ENCODE measurements at places on chromosomes 2 and 18.

DNA sequence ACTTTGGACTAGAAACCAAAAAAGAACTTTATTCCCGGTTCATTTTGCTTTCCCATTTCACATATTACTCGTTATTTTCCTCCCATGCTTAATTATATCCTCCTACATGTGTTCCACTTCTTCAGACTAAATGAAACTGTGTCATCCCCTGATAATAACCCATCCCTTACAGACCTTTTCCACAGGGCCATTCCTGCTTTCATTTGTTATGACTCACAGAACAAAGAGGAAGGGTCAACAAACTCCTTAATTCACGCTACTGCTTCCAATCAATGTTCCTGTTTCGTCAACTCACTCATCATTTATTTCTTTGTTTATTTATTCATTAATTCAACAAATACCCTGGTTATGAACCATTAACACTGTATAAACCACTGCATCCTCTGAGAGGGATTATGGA lies 104.5 kb downstream of the ZEB2 start:
- H3K36me3 ChIP-seq, result peaks cover 8% of the 10 kb centered on the region
- H3K4me3 ChIP-seq, result no peak overlapping the region
- peaks cover 20% of the 10 kb centered on the region for H3K4me1 ChIP-seq
- DNase-seq, result no peak
- no peaks in the 10 kb centered on the region for H3K27me3 ChIP-seq

DNA sequence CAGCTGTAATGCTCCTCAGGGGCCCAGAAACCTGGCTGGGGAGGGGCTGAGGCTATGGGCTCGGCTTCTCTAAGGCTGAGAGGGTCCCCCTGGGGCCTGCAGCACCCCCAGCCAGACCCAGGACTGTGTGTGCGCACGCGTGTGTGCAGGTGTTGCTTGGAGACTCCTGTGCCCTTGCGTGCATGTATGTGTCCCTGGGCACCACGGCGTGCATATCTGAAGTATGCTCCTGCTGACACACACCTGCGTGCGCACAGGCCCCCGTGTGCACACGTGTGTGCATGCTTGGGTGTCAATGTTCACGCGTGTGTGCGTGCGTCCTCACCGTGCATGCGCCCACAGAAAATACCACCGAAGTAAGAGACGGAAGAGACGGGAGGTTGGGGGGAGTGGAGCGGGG lies 14.9 kb upstream of the ECEL1 start:
- peaks cover 32% of the 10 kb centered on the region for H3K27me3 ChIP-seq
- no peak overlapping the region for H3K4me3 ChIP-seq
- DNase-seq, result no peak
- no peaks in the 10 kb centered on the region for H3K36me3 ChIP-seq
- H3K27ac ChIP-seq, result no peak overlapping the region
- no peaks in the 10 kb centered on the region for H3K4me1 ChIP-seq

GRCh38 chr2:31877008-31877407 lies 133.8 kb downstream of the MEMO1 start:
- no peak overlapping the region for H3K4me3 ChIP-seq
- no peaks in the 10 kb centered on the region for H3K4me1 ChIP-seq
- no peak overlapping the region for H3K27ac ChIP-seq
- H3K27me3 ChIP-seq, result no peaks in the 10 kb centered on the region
- no peaks in the 10 kb centered on the region for H3K36me3 ChIP-seq

DNA sequence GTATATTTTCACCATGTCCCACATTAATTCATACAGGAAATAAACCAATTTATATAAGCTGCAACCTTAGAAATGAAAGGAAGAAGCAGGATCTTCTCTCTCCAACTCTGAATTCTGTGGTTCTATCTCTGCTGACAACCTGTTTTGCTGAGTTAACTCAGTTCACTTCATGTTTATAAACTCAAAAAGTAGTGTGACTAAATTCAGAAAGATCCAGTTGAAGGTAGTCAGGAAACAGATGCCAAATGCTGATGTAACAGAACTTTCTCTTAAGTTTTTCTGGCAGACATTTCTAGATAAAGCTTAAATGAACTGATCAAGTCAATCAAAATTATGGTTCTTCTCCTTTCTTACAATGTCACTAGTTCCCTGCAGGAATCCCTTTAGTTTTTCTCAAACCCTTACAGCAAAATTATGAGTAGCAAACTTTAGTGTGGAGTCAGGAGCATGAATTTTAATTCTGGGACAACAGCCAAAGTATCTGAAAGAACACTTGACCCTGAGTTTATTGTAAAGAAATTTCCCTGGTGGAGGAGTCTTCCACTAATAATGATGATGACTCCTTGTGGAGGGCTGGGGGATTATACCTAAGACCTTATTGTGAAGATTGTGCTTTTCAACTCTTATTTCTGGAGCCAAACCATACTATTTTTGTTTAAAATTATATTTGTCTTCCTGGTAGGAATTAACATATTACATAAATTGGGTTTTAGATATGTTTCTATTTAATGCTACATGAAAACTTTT lies 216.9 kb downstream of the MYO3B start:
- no peak for DNase-seq
- H3K4me1 ChIP-seq, result no peaks in the 10 kb centered on the region
- H3K27ac ChIP-seq, result no peak overlapping the region
- H3K27me3 ChIP-seq, result no peaks in the 10 kb centered on the region
- H3K36me3 ChIP-seq, result no peaks in the 10 kb centered on the region

DNA sequence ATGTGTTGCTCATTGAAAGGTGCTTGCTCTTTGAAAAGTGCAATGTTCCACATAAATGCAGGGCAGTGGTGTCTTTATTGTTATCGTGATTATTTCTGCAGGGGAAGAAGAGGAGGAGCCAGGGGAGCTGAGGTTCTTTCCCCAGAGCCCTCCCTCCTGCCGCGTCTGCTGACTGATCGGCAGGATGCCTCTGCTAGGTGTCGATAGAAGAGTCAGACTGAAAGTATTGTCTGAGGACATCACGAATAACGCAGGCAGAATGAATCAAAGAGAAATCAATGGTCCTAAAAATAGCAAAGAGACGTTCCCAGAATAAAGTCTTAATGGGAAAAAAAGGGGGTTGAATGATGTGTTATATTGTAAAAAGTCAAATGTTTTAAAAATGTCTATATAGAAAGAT lies 47.4 kb upstream of the SIX3 start:
- peaks cover 3% of the 10 kb centered on the region for H3K4me1 ChIP-seq
- no peak overlapping the region for H3K27ac ChIP-seq
- peaks cover 24% of the 10 kb centered on the region for H3K27me3 ChIP-seq
- DNase-seq, result no peak

DNA sequence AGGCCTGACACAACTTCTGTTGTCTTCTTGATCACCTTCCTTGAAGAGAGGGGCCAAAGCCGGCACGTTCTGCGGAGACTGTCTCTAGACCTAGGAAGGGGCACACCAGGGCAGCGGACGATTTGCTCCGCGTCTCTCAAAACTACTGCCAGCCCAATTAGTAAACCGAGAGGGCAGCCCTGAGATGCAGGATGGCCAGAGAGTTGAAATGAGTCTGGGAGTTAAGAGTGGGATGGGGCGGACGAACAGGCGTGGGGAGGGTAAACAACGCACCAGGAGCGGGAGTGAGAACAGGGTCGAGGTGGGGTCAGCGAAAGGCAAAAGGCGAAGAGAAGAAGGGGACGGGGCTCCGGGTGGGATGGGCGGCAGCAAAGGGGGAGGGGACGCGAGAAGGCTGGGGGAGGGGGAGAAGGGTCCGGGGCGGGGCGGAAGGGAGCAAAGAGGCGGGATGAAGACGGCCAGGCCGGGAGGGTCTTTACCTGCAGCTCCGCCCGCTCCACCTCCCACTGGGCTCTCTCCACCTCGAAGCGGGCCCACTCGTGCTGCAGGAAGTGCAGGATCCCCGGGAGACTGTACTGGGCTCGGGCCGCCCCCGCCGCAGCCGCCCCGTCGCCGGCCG lies 476 bp downstream of the STRN start:
- peak; percentile 19 for DNase-seq
- peaks cover 7% of the 10 kb centered on the region for H3K4me1 ChIP-seq
- peak overlapping the region; percentile 85 for H3K4me3 ChIP-seq
- peak overlapping the region; percentile 55 for H3K27ac ChIP-seq
- H3K36me3 ChIP-seq, result no peaks in the 10 kb centered on the region
- no peaks in the 10 kb centered on the region for H3K27me3 ChIP-seq

GRCh38 chr18:68427951-68428401 lies 286.9 kb downstream of the TMX3 start:
- no peak overlapping the region for H3K4me3 ChIP-seq
- peak overlapping the region; percentile 31 for H3K27ac ChIP-seq
- peaks cover 37% of the 10 kb centered on the region for H3K4me1 ChIP-seq
- H3K27me3 ChIP-seq, result no peaks in the 10 kb centered on the region

- H3K27ac ChIP-seq, result no peak overlapping the region
- H3K27me3 ChIP-seq, result no peaks in the 10 kb centered on the region
- H3K4me3 ChIP-seq, result no peak overlapping the region
- H3K36me3 ChIP-seq, result no peaks in the 10 kb centered on the region
Observed at GRCh38 chr2:25207078-25207545, 38.7 kb upstream of the POMC start.

GRCh38 chr2:200483729-200484198 lies 26.1 kb downstream of the KCTD18 start:
- no peak overlapping the region for H3K27ac ChIP-seq
- no peaks in the 10 kb centered on the region for H3K27me3 ChIP-seq
- no peaks in the 10 kb centered on the region for H3K36me3 ChIP-seq

DNA sequence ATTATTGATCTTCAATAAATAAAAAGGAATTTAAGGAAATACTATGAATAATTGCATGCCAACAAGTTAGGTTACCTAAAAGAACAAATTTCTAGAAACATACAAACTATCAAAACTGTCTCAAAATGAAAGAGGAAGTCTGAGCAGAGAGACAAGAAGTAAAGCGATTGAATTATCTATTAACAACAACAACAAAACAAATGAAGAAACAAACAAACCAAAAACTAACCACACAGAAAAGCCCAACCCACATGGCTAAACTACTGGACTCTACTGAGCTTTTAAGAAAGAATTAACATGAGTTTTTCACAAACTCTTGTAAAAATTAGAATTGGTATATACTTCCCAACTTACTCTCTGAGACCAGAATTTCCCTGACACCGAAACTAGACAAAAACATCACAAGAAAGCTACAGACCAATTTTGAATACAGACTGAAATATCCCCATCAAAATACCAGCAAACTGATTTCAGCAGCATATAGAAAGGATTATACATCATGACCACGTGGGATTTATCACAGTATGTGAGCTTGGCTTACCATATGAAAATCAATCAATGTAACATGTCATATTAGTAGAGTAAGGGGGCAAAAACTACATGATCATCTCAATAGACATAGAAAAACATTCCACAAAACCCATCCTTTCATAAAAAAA lies 16.6 kb upstream of the GALNT1 start:
- DNase-seq, result no peak
- H3K4me3 ChIP-seq, result no peak overlapping the region
- no peak overlapping the region for H3K27ac ChIP-seq
- H3K36me3 ChIP-seq, result no peaks in the 10 kb centered on the region

- H3K36me3 ChIP-seq, result no peaks in the 10 kb centered on the region
- no peak overlapping the region for H3K27ac ChIP-seq
- peaks cover 6% of the 10 kb centered on the region for H3K4me1 ChIP-seq
- no peak overlapping the region for H3K4me3 ChIP-seq
Observed at GRCh38 chr2:235073868-235074413, 122.1 kb downstream of the SH3BP4 start.

DNA sequence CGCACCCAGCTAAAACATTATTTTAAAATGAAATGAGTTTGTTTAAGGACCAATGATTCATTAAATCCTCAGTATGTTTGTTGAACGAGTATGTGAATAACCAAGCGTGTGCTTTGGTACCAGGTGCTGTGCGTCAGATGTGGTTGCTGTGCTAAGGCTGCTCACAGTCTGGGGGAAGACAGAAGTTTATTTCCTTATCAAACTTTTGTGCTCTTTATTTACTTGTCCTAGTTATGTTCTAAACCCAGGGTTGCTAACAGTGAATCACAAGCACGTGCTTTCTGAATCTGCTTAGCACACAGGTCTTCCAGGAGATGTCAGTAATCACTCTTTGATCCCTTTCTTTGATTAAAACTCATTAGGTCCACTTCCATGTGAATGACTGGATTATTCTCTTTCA lies 37.0 kb downstream of the RAPGEF4 start:
- no peaks in the 10 kb centered on the region for H3K36me3 ChIP-seq
- DNase-seq, result no peak
- H3K27ac ChIP-seq, result no peak overlapping the region
- H3K27me3 ChIP-seq, result peaks cover 13% of the 10 kb centered on the region

DNA sequence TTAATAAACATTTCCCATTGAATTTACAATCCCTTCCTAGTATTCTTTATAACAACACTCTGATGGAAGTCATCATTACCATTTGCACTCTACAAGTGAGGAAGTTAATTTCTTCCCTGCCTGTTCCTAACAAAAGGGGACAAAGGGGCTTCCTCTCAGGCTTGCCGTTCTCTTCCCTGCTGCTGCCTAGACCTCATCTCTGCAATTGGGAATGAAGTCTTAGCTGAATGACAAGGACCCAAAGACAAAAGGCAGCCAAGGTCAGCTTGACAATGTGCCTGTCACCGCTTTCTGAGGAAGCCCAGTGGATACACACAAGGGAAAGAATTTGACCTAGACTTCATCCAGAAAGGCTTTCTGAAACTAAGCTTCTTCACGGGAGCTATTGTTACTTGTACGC lies 416.4 kb downstream of the CMPK2 start:
- no peaks in the 10 kb centered on the region for H3K36me3 ChIP-seq
- H3K4me3 ChIP-seq, result no peak overlapping the region
- no peaks in the 10 kb centered on the region for H3K4me1 ChIP-seq
- no peak for DNase-seq
- no peaks in the 10 kb centered on the region for H3K27me3 ChIP-seq

DNA sequence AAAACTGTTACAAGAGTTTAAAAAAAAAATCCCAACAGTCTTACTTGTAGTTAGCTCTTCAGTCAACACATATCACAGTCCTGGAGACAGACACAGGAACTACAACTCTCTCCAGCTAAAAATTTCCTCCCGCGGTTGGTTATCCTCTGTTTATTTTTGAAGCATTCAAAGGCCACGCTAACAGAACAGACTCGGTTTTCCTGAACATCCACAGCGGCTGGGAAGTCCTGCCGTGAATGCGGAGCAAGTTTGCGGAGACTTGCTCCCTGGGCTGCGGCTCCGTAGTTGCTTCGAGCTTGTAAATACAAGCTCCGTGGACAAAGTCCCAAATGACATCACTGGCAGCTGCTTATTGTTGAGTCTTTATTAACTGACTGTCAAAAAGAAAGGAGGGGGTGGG lies at the start of gene NCKAP5:
TSS of gene NCKAP5 (minus strand) at position 292 of the 400 bp plus-strand sequence. CDS start 50,937 bp downstream, outside the sequence.
- H3K36me3 ChIP-seq, result no peaks in the 10 kb centered on the region
- peak within 1 kb of the TSS; percentile 72 for H3K4me3 ChIP-seq
- H3K4me1 ChIP-seq, result peaks cover 21% of the 10 kb centered on the region
- no peak for DNase-seq
- H3K27ac ChIP-seq, result peak within 1 kb of the TSS; percentile 42
